ENCODE measurements at places on chromosomes 11 and 22.

GRCh38 chr22:27718186-27719035 is 83.1 kb downstream of the MN1 start:
- DNase-seq: peak; percentile 29

DNA sequence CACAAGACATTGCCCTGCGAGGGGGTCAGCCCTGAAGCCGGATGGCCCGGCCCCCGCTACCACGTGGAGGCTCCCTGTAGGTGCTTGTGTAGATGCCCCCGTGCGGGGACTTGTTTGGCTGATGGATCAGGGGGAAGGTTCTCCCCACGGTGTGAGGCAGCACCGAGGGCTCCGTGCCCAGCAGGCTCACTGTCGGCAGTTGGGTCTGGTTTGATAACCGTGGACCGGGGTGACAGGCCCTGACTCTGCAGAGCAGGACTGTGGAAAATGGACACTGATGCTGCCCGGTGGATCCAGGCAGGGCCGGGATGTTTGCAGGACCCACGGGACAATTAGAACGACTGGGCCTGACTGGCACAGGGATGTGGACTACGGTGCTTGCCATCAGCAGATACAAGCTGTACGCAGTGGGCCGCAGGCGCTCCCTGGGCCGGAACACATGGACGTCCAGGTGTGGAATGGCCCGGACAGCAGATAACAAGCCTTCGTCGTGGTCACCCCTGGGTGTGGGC is 19.0 kb downstream of the KCNQ1 start:
- no peak for DNase-seq

GRCh38 chr11:134510233-134511040 is 98.4 kb upstream of the B3GAT1 start:
- no peak for DNase-seq

- DNase-seq: no peak
Observed at GRCh38 chr11:83921447-83922192, 635.5 kb upstream of the CCDC90B start.

GRCh38 chr11:36443661-36444060 is 66.4 kb downstream of the TRAF6 start:
- no peak for DNase-seq

DNA sequence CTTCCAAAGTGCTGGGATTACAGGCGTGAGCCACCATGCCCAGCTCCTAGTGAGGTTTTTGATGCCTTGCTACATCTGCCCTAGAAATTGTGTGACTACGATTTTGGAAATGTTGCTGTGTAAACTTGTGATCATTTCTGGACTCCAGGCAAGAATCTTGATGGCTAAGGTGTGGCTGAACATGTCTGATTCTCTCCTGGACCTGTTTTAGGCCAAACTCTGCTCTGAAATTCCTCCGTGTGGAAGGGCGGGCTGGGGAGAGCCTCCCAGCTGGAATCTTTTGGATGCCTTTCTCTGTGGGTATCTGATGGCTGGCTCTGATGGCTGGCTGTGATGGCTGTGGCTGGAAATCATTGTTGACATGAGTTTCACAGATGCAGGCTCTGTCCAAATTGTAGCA is 8.2 kb downstream of the PNPLA3 start:
- DNase-seq: no peak

DNA sequence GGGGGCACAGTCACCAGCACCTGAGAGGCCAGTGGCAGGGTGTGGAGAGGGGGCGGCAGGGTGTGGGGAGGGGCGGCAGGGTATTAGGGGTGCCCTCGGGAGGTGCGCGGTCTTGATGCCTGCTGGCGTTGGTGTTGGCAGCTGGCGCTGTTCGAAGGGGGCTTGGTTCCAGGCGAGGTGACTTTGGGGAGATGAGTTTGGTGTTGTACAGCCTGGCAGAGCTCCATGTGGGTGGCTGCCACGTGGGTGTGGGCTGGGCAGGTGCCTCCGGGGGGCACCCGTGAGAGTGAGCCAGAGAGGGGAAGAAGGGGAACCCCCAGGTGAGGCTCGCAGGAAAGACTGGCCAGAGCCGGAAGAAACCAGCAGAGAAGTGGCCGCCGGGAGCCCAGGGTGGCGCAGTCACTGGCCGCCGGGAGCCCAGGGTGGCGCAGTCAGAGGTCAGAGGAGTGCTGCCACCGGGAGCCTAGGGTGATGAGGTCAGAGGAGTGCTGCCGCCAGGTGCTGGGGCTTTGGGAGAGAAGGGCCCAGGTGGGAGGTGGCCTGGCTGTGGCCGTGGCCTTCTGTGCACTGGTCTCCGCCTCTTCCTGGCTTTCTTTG is 44.7 kb downstream of the MUC6 start:
- no peak for DNase-seq

DNA sequence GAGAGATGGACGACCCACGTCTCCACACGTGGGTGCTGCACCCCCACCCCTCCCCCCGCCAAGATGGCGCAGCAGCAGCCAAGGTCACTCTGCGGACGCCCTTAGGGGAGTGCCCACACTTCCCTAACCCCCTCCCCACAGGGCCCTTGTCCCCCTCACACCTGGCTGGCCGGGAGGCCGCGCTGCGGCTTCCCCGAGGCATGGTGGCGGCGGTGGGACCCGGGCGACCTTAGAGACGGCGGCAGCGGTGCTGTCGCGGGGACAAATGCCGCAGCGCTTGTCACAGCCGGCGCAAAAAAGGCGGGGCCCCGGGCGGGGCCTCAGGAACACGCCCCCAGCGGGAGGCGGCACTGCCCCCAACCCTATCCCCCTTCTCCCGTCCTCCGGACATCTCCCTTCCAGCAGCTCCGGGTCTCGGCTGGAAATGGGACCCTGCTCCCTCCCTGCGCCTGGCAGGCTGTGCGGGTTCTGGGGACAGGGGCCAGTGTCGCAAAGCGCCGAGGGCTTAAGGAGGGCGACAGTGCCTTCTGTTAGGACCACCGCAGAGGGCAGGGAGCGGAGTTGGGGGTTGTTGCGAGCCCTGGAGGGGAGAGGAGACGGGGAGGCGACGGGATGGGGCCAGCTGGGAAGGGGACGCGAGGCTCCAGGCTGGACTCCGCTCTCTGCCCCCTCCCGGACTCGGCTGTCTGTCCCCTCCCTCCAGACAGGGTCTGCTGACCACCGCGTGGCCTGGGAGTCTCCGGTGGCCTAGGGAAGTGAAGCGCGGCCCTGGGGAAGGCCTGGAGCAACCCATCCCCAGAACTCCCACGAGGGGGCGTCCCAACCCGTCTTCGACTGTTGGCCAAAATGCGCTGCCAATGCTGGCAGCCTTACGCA is at the start of gene CHCHD10:
TSS of gene CHCHD10 (minus strand) at position 300 of the 876 bp plus-strand sequence. CDS start at position 202, 98 bp downstream.
- peak; percentile 92 for DNase-seq

DNA sequence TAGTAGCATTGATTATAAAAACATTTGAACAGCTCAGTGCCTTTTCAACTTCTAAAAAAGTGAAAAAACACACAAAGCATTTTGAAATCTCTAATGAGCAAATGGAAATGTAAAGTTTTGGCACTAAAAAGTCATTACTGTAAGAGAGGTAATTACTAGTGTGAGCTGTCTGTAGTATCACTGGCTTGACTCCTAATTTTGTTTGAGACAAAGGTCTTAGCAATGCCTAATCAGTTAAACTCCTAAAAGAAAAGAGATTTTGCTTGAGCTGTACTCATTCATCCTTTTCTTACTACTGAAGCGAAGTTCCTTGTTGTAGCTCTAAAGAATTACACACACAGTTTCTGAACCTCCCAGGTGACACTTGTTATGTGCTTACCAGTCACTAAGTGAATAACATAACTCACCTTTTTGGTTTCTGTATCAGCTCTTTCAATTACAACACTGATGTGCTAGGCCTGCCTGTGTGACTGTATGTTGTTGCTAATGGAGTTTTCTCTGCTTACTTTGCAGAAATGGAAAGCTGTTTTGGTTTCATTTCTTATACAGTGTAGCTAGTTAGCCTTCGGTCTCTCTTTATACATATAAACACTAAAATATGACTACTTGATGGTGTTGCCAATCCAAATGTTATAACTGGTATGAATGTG is 924.4 kb upstream of the TENM4 start:
- no peak for DNase-seq

DNA sequence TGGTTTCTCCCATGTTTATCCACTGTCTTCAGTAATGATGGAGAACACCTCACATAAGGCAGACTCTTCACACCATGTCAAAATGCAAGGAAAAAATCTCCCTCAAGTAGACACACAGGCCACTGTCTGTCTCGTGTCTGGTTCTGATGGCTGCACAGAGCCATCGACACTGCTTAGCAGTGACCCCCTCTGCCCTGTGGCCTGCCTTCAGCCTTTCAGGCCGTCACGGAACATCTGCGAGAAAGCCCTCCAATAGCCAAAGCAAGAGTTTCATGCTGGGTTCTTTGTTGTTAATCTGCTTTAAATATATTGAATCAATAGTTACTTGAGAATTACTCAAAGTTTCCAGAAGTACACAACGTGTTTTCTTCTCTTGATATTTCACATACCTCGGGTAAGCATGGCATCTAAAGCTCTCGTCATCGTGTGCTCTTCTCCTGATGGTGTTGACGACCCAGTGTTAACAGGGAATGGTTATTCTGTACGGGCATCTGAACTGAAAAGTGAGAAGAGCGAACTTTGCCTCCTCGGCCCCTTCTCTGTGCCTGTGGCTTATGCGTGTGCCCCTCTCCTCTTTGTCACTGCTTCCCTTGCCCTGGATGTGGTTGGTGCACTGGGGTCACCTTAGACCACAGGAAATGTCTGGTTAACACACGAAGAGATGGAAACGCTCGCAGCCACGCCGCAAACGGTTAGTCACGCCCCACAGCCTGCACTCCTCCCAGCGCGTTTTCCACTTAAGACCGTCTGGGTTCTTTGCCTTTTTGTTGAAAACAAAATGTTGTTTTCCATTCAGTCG is 33.4 kb upstream of the CTTN start:
- DNase-seq: no peak

- no peak for DNase-seq
Observed at GRCh38 chr11:84408946-84409411, 1122.8 kb upstream of the CCDC90B start.

DNA sequence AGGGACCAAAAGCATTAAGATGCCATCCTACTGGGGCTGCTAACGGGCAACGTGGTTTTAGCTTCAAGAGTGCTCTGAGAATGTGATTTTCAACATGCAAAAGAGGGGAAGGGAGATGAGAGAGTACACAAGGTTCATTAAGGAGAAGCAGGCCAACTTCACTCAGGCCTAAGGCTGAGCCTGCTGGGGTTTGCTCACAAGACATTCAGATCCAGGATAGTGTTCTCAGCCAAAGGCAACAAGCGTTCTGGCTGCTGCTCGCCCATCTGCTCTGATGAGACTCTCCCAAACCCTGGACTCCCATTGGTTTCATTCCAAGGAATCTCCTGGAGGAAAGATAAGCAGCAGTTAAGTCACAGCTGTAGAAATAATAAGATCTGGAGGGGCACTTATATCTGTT is 23.6 kb upstream of the UPB1 start:
- DNase-seq: no peak

DNA sequence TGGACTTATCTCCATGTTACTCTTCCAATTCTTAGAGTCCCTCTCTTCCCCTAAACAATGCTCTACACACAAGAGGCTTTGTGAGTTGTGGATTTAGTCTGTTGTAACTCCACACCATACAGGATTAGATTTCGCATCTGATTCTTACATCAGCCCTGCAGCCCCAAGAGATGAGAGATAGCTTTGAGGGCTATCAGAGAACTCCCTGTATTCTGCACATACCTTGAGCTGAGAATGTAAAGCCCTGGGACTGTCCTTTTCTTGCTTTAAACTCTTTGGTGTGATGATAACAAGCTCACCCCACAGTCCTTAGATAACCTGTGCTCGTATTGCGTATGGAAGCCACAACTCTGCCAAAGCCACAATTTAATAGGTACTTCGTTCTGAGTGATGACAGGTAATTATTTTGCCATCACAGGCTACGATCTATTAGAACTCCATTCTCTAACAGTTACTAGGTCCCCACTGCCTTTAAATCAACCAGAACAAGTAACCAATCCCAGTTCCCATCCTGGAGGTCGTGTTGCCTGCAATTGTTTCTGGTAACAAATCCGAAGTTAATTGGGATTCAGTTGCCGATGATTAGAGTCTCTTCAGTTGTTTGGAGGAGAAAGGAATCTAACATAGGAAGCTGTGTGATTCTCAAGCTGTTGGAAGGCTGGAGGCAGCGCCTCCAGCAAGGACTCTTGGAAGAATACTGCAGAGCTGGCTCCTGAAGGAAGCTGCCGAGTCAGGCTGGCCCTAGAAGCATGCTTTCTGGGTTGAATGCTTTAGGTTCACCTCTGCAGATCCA is 1.3 kb upstream of the PARVG start:
- no peak for DNase-seq

DNA sequence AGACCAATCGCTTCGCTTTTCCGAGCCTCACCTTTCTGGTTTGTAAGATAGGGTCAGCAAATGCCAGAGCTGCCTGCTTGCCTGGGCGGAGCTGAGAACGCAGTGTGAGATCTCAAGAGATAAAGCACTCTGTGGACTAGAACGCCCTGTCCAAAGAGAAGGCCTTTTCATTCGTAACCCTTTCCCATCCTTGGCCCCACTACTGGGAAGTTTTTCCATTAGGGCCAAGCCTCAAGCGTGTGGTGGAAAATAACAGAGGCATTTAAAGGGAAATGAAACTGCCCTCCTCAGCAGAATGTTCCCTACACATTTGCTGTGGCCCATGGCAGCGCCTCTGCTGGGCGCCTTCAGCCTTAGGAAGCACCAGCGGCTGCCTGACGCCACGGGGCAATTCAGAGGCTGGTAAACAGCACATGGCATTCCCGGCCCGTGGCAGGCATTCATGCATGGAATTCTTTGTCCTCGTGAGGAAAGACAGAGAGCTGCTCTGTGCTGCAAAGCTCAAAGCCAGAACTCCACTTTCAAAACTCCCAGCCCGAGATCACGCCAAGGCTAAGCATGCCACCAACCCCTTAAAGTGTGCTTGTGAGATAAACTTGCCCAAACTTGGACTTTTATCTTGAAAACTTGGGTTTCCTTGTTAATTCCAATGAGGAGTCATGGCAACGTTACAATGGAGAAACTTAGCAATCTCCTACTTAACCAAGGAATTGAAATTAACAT is 38.1 kb downstream of the AHNAK start:
- DNase-seq: peak; percentile 73

DNA sequence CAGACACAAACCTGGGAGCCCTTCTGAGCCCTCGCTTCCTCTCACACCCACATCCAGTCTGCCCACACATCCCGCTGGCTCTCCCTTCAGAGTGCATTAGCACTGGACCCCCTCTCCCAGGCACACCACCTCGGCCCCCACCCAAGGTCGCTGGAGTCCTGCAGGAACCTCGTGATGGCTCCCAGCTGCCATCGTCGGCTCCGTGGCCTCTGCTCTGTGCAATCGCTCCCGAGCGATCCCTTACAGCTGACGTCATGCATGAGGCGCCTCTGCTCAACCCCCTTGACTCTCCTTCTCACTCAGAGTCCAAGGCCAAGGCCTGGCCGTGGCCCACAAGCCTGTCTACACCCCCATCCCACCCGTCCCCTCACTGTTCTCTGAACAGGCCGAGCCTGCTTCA is 183.9 kb downstream of the EFCAB6 start:
- DNase-seq: no peak

- no peak for DNase-seq
Observed at GRCh38 chr11:19658344-19658743, 54.3 kb upstream of the NAV2 start.

- no peak for DNase-seq
Observed at GRCh38 chr11:36264011-36264972, 24.9 kb downstream of the COMMD9 start.

DNA sequence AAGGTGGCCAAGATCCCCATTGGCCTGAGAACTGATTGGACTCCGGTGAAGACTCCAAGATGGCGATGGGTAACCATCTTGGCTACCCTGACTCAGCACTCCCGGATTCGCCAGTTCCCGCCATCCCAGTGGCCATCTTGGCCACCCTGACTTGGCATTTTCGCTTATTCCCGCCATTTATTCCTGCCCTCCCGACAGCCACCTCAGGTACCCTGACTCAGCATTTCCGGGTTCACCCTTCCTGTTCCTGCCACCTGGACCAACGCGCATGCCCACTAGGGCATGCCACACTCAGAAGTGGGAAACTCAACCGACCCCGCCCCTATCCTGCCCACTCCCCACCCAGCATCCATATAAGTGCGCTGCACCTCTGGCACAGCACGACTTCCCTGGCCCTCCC is 7.8 kb downstream of the OR8K5 start:
- DNase-seq: no peak
